ENCODE measurements at places on chromosomes 2 and 18. TPM values are rescaled to one million over a fixed set of nuclear protein-coding genes. Genes with fewer than 3 reads are reported as not detected.
A peak's percentile ranks its signal among the peaks of the same experiment; 100 is the strongest.

GRCh38 chr2:226906163-226906693 lies 70.4 kb downstream of the RHBDD1 start:
- no peak for DNase-seq

- DNase-seq, result no peak
Measured at GRCh38 chr2:196105951-196106350, 37.3 kb upstream of the DNAH7 start.

Gene SERPINB11
- not detected for total RNA-seq

DNA sequence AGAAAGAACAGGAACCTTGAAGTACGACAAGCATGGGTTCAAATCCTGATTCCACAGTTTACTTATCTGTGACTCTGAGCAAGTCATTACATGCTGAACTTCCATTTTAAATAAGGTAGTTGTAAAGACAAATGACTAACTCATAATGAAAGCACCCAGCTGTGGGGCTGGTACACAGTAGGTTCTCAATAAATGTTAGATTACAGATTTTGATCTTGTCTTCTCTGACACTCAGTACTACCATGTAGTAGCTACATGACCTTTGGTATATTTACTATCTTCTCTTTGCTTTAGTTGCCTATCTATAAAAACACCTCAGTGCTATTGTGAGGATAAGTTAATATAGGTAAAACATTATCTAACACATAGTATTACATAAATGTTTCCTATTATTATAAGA lies 3.2 kb downstream of the TRAK2 start:
- no peak for DNase-seq

DNA sequence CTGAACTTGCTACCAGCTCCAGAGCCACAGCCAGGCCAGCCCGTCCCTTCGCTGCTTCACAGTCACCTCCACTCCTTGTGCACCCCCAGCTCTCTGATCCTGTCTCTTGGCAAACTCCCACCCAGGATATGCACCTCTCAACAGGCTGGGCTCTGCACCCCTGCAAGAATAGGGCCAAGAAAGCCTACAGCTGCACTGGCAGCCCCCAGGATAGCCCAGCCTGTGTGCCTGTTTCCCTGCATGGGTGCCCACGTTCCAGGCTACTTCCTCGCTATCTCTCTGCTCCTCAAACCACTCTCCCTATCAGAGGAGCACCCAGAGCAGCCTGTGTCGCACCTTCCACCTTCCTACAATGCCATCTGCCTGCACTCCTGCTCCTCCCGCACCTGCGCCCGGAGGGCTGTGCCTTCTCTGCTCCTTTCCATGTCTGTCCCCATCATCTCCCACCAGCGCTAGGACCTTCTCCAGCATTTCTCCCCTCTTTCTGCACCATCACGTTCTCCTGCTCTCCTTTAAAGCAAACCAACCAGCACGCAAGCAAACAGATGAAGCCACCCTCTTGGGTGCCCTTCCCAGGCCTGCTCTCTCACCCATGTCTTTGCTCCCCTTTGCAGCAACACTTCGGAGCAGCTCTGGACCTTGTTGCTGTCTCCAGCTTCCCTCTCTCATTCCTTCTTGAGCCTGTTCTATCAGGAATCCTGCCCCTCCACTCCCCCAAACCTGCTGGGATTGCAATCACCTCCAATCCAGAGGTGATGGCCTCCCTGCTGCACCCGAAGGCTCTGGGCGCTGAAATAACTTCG lies 313.2 kb upstream of the HS6ST1 start:
- DNase-seq, result no peak

GRCh38 chr2:142033393-142033792 lies 97.4 kb downstream of the LRP1B start:
- no peak for DNase-seq

- DNase-seq, result no peak
Measured at GRCh38 chr2:100948942-100949811, 52.9 kb upstream of the RPL31 start.

- peak; percentile 67 for DNase-seq
Measured at GRCh38 chr2:83742117-83742782, 716.8 kb downstream of the SUCLG1 start.

- DNase-seq, result no peak
Measured at GRCh38 chr2:63121055-63121834, 70.6 kb downstream of the OTX1 start.

- DNase-seq, result no peak
Measured at GRCh38 chr18:50653402-50654093, 93.7 kb downstream of the MAPK4 start.

All from tibial nerve (tissue), 4 donors.